Bronchial smooth muscle cell (primary cell): ENCODE measurements at places on chromosomes 3 and 15. TPM values are rescaled to one million over a fixed set of nuclear protein-coding genes. Genes with fewer than 3 reads are reported as not detected.

SLTM gene
- 58.8 and 61.2 TPM in 2 replicates for total RNA-seq

PRKCI gene
- 52.5 and 167 TPM in 2 replicates for total RNA-seq

KNG1 gene
- total RNA-seq = not detected in 2 replicates

RPS17 gene
- total RNA-seq = 2,116 and 2,882 TPM in 2 replicates

SHC4 gene
- 4.2 and 5.0 TPM in 2 replicates for total RNA-seq

CCDC54 gene
- total RNA-seq = not detected in 2 replicates

GHRL gene
- not detected in 2 replicates for total RNA-seq

CD200R1 gene
- total RNA-seq = 0.09 and 0.16 TPM in 2 replicates

MCF2L2 gene
- total RNA-seq = 0.09 and 0.32 TPM in 2 replicates

GRAMD2A gene
- 0.09 and 0.16 TPM in 2 replicates for total RNA-seq

MYLK gene
- 443 and 524 TPM in 2 replicates for total RNA-seq

KCNMB2 gene
- total RNA-seq = not detected in 2 replicates

GOLGA6B gene
- total RNA-seq = under 0.01 TPM in 1 of 2 replicates, not detected in the other

MUC4 gene
- total RNA-seq = 0.16 TPM in 1 of 2 replicates, not detected in the other

PAQR5 gene
- 2.8 and 2.9 TPM in 2 replicates for total RNA-seq

PFKFB4 gene
- 4.9 and 5.7 TPM in 2 replicates for total RNA-seq

CCDC174 gene
- 7.0 and 7.3 TPM in 2 replicates for total RNA-seq

ACKR2 gene
- total RNA-seq = 0.26 and 0.32 TPM in 2 replicates

PARL gene
- 30.7 and 45.6 TPM in 2 replicates for total RNA-seq

CSTA gene
- total RNA-seq = 1.6 and 6.6 TPM in 2 replicates

ZDHHC3 gene
- total RNA-seq = 37.2 and 55.5 TPM in 2 replicates

SLC12A1 gene
- under 0.01 TPM in 1 of 2 replicates, not detected in the other for total RNA-seq

SLC22A14 gene
- under 0.01 and 0.17 TPM in 2 replicates for total RNA-seq

PRTG gene
- 0.47 and 1.2 TPM in 2 replicates for total RNA-seq

PLCB2 gene
- total RNA-seq = under 0.01 and 0.16 TPM in 2 replicates

NR2E3 gene
- total RNA-seq = 0.09 and 0.47 TPM in 2 replicates

SNTN gene
- not detected in 2 replicates for total RNA-seq

LAMB2 gene
- total RNA-seq = 531 and 711 TPM in 2 replicates

PGBD4 gene
- 1.8 and 1.9 TPM in 2 replicates for total RNA-seq

AADACL2 gene
- total RNA-seq = not detected in 2 replicates

TJP1 gene
- total RNA-seq = 30.8 and 37.8 TPM in 2 replicates
